Frontal cortex (tissue), 4 donors: ENCODE measurements at places on chromosomes 1 and 21.

DNA sequence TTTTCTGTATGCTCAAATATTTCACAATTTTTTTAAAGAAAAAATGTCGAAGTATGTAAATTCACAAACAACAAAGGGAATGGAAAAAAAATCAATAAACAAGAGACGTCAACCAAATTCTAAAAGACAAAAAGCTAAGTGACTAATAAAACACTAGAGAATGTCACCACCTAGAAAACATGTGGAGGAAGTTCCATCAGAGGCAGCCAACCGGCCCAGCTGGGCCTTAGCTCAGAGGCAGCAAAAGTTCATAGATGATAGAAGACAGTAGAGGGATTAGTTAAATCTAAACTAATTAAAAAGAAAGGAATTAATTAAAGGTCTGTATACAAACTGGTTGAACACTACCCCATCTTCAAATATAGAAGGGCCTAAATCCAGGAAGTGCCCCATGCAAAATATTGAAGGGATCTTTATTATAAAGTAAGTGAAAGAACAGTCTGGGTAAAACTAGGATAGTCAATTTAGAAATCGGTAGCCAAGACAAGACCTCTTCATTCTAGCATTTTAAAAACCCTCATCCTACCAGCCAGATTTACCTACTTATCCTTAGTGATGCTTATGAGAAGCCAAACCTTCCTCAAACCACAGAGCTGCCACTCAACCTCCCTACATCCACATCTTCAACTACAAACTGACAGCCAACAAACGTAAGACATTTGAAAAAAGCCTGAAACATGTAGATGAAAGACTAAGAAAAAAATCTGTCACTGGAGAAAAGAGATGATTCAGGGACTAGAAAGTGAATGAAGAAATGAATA lies 23.7 kb downstream of the MRPL39 start:
- no peak for DNase-seq

GRCh38 chr1:16727190-16728111 lies 12.9 kb upstream of the RNU1-4 start:
- no peak for DNase-seq

DNA sequence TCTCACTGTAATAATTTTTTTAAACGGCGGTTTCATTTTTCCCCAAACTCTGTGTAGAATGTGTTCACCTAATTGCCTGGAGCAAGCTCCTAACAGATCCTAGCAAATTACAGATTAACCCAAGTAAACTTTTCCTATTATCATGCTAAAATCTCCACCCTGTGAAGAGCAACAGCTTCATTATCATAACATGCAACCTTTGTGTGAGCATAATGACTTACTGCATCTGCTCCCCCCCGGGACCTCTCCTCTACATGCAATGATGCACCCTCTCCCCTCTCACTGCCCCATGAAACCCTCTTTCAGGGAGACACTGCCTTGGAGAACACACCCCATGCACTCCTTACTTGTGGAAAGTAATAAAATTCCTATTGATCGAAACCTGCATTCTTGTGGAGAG lies 717.0 kb upstream of the TMPRSS15 start:
- no peak for DNase-seq

- no peak for DNase-seq
Measured at GRCh38 chr1:205359771-205360565, 3.2 kb upstream of the KLHDC8A start.

DNA sequence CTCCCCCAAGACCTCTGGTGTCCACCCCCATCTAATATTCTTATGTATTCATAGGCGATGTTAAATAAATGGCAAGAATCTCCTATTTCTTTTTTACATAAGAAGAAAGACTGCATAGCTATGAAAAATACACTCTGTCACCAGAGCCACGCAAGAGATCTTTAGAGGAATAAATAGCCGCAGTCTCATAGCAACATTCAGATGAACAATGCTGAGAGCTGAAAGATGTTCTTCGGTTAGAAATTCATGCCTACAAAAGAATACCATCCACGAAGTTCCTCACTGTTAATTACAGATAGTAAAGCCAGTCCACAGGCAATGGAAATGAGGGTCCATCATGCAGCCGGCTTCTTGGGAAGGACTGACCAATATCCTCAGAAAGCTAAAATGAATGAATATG lies 76.0 kb upstream of the SOD1 start:
- no peak for DNase-seq

DNA sequence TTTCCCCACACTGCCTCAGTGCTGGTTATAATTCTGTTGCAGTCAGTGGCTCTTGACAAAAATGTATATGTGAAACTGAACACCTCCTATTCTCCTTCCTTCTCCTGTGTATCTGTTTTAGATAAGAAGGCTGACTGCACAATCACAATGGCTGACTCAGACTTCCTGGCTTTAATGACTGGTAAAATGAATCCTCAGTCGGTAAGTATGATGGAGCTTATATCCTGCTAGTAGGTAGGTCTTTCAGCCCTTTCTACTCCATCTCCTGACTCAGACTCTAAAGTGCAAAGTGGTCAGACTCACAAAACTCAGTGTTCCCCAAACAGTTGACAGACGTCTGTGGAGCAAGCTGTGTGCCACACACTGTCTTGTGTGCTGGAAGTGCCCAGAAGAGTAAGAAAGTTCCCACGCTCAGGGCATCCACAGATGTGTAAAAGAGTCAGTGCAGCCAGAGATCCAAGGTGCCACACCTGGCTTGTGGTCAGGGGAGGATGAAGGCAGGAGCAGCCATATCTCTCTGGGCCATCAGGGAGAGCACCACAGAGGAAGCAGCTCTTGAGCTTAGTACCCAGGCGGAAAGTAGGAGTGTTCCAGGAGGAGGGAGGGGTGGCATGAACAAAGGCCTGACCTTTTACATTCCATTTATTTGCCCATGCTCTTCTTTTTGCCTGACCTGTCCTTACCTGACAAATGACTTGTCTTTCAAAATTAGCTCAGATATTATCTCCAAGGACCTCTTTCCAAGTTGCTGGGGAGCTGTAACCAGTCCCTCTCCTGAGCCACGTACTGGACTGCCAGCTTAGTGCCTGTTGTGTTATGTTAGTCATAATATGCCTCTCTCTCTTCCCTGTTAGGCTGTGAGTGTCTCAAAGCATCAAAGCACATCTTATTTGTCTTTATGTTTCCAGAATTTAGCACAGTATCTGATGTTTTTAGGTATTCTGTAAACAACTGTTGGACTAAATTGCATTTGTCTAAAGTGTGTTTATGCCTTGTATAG lies 14.0 kb upstream of the PODN start:
- DNase-seq, result no peak

GRCh38 chr21:35099310-35099709 lies 50.2 kb upstream of the RUNX1 start:
- no peak for DNase-seq

- no peak for DNase-seq
Measured at GRCh38 chr1:47738560-47739182, 258.5 kb downstream of the TRABD2B start.
